Karpas-422 (cell line): ENCODE measurements at places on chromosomes 2 and 18. TPM values are rescaled to one million over a fixed set of nuclear protein-coding genes. Genes with fewer than 3 reads are reported as not detected.

DNA sequence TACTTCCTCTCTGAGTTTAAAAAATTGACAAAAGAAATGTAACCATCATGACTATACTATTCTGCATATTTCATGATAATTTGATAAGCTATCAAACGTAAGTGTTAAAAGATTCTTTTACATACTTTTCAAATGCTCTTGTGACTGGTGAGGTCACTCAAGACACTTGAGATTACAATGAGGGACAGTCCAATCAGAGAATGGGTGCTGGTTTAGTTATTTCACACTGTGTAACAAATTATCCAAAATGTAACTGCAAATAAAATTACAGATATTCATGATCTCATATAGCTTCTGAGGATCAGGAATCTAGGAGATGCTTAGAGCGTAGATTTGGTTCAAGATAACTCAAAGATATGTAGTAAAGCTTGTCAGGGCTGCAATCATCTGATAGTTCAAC lies 4.4 kb upstream of the GTF2A1L start:
- no peak overlapping the region for H3K27ac ChIP-seq
- H3K27me3 ChIP-seq, result no peaks in the 10 kb centered on the region
- no peaks in the 10 kb centered on the region for H3K4me1 ChIP-seq
- no peaks in the 10 kb centered on the region for H3K36me3 ChIP-seq

DNA sequence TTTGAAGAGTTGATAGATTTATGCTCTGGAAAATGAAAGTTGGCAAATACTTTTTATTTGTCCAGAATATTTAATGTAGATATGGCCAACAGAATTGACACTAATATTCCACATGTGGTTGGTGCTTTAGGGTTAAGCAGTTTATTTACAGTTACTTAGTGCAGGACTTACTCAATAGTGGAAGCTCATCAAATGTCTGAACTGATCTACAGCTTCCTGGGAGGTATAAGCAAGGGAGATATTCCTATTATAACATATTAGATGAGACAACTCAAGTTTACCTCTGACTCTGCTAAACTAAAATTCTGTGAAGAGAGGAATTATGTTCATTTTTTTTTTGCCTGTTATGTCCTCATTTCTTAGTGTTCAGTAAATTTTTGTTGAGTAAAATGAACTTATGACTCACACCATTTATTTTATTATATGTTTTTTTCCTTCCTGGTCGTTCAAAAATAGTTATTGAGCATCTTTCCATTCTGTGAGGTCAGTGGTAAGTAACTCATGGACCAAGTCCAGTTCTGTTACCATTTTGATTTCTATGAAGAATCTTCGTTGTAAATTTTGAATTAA lies 13.6 kb downstream of the ABI2 start:
- no peak overlapping the region for H3K27ac ChIP-seq
- H3K4me3 ChIP-seq, result no peak overlapping the region
- DNase-seq, result no peak
- H3K36me3 ChIP-seq, result peaks cover 15% of the 10 kb centered on the region; the same call in 1 of the 2 replicates
- H3K27me3 ChIP-seq, result no peaks in the 10 kb centered on the region
- peaks cover 15% of the 10 kb centered on the region; the same call in 1 of the 2 replicates for H3K4me1 ChIP-seq

DNA sequence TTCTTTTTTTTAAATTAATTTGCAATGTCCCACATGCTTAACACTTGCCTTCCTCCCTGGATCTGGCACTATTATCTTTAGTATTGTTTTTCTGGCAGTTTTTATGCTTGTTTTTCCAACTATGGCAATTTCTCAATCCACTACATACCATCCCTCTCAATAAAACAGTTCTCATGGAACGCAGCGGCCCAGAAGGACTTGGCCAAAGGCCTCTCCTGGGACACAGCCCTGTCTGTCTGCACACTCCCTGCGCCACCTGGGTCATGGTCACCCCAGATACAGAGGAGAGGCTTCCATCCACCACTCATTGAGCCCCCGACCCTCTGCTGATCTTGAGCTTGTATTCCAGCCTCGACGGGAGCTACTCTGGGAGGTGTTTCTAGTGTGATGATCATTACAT lies 91.2 kb downstream of the TWIST2 start:
- H3K4me1 ChIP-seq, result no peaks in the 10 kb centered on the region
- no peak overlapping the region for H3K4me3 ChIP-seq
- H3K27ac ChIP-seq, result no peak overlapping the region
- H3K36me3 ChIP-seq, result no peaks in the 10 kb centered on the region
- no peak for DNase-seq
- H3K27me3 ChIP-seq, result no peaks in the 10 kb centered on the region

DNA sequence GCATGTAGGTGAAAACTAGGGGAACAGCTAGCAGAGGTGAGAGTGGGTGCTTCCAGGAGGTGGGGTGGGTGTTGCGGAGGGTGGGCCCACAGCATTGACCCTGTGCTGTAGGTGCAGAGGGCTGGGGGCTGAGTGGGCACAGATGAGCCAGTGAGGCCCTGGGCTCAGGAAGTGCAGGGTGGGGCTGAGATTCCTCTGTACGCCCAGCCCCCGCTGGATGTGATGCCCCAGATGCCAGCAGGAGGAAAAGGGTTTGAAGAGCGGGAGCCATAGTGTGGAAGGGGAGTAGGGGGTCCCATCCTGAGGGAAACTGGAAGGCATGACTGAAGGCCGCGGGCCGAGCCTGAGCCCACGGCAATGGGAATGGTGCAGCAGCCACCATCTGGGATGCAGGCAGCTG lies 14.1 kb upstream of the OTOS start:
- H3K4me1 ChIP-seq, result no peaks in the 10 kb centered on the region
- DNase-seq, result no peak
- no peaks in the 10 kb centered on the region for H3K36me3 ChIP-seq

DNA sequence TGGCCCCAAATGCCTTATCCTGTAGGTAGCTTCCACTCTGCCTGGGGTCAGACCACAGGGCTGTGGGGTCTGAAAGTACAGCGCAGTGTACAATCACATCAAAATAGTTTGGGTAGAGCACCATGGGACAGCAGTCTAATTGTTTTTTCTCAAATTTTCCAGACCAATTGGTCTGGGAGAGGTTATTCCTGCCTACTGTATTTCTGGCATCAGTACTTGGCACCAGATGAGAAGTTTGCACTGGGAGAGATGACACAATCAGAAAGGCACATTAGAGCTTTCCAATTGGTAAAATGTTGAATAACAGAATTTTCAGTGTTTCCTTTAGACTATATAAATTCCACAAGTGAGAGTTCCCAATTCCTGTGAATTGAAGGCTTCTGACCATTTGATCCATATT lies 30.9 kb upstream of the LRRTM1 start:
- no peaks in the 10 kb centered on the region for H3K36me3 ChIP-seq
- H3K4me3 ChIP-seq, result no peak overlapping the region
- H3K27me3 ChIP-seq, result no peaks in the 10 kb centered on the region
- no peaks in the 10 kb centered on the region for H3K4me1 ChIP-seq
- no peak overlapping the region for H3K27ac ChIP-seq

GRCh38 chr2:232058063-232058877 lies 96.8 kb downstream of the DIS3L2 start:
- DNase-seq, result no peak
- no peak overlapping the region for H3K27ac ChIP-seq
- H3K27me3 ChIP-seq, result no peaks in the 10 kb centered on the region

GRCh38 chr2:141522048-141522447 lies 608.8 kb downstream of the LRP1B start:
- no peak overlapping the region for H3K27ac ChIP-seq
- no peak overlapping the region for H3K4me3 ChIP-seq
- DNase-seq, result no peak
- no peaks in the 10 kb centered on the region for H3K36me3 ChIP-seq

DNA sequence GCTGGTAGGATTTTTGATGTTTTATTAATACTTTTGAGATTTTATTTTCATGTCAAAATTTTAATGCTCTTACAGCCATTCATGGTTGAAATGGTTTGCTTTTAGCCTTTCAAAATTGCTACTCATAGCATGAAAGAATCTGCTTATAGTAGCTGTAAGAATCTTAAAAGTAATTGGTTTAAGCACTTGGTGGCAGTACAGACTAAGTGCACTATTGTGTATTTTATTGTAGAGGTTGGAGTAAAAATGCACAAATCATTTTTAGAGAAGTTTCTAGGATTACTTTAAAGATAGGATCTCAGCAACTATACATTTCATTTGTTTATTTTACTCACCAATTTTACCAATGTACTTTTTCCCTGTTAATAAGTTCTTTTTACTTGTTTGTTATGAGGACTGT lies 205.8 kb downstream of the SPAG16 start:
- H3K27ac ChIP-seq, result no peak overlapping the region
- no peak overlapping the region for H3K4me3 ChIP-seq
- H3K4me1 ChIP-seq, result no peaks in the 10 kb centered on the region
- H3K27me3 ChIP-seq, result no peaks in the 10 kb centered on the region
- no peak for DNase-seq

GRCh38 chr2:45736757-45737704 lies 85.6 kb downstream of the PRKCE start:
- DNase-seq, result no peak
- H3K27ac ChIP-seq, result peak overlapping the region; percentile 34; the same call in 1 of the 2 replicates
- peaks cover 82% of the 10 kb centered on the region for H3K4me1 ChIP-seq
- H3K27me3 ChIP-seq, result no peaks in the 10 kb centered on the region

DNA sequence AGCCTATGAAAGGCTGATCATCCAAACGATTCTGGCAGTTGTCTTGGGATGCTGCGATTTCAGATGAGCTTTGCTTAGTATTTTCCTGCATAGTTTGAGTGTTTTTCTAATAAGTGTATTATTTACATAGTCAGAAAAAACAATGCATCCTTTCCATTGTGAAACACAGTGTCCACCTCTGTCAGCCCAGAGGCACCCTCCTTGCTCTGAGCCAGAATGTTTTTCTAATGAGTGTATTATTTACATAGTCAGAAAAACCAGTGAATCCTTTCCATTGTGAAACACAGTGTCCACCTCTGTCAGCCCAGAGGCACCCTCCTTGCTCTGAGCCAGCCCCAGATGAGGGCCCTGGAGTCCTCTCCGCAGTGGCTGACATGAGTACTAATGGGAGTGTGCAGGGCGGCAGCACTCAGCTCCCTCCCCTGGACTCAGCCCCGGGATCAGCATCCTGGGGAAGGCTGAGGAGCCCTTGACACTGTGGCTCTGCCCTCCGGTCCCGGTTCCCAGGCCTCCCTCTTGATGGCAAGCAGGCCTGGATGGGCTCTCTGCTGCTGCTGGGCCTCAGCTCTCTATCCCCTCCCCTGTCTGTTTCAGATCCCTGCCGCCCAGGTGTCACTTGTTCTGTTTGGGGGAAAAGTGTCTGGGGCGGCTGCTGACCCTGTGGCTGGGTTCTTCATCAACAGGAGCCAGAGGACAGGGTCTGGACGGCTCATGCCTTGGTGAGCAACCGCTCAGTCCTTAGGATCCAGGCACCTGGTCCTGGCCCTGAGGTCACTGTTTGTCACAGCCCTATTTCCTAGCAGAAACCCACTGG lies 5.9 kb downstream of the MFSD2B start:
- no peak overlapping the region for H3K4me3 ChIP-seq
- no peaks in the 10 kb centered on the region for H3K36me3 ChIP-seq
- no peak overlapping the region for H3K27ac ChIP-seq

GRCh38 chr2:165877565-165878550 lies 75.7 kb downstream of the TTC21B start:
- peaks cover 9% of the 10 kb centered on the region for H3K4me1 ChIP-seq
- peaks cover 10% of the 10 kb centered on the region; the same call in 1 of the 2 replicates for H3K36me3 ChIP-seq
- H3K4me3 ChIP-seq, result no peak overlapping the region
- no peak overlapping the region for H3K27ac ChIP-seq
- no peak for DNase-seq

DNA sequence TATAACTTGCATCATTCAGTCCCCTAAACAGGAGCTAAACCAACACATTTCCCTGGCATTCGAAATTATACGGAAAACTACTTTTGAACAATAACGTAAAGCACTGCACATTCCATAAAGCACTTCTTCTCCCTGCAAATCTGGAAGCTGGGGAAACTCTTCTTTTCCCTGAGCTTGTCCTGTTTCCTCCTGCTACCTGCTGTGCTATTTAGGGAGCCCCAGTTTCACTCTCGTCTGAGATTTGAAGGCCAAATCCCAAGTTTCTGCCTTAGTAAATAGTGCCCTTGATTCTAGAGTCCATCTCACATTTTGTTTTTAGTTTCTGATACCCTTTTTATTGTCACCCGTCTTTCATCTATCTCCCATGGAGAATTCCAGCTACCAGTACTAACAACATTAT lies 67.7 kb upstream of the OSR1 start:
- no peak overlapping the region for H3K27ac ChIP-seq
- no peaks in the 10 kb centered on the region for H3K4me1 ChIP-seq
- no peaks in the 10 kb centered on the region for H3K36me3 ChIP-seq
- no peak overlapping the region for H3K4me3 ChIP-seq
- H3K27me3 ChIP-seq, result no peaks in the 10 kb centered on the region
- no peak for DNase-seq

DNA sequence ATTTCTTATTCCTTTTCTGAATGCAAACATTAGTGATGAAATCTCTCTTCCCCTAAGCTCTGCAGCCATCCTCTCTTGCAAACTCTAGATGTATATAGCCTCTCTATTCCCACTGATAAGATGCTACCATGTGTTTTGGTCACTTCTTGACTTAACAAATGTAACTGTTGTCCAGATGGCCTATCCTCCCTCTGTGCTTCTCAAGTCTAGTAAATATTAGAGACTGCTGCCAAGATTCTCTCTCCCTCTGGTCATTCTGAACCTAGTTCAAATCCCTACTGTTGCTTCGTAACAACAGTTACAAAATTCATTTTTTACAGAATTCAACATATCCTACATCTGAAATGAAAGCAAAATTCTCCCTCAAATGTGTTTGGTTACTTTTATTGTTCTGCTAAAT lies 156.6 kb downstream of the TXNL1 start:
- no peaks in the 10 kb centered on the region for H3K27me3 ChIP-seq
- DNase-seq, result no peak
- H3K36me3 ChIP-seq, result no peaks in the 10 kb centered on the region
- H3K4me3 ChIP-seq, result no peak overlapping the region
- no peaks in the 10 kb centered on the region for H3K4me1 ChIP-seq

DNA sequence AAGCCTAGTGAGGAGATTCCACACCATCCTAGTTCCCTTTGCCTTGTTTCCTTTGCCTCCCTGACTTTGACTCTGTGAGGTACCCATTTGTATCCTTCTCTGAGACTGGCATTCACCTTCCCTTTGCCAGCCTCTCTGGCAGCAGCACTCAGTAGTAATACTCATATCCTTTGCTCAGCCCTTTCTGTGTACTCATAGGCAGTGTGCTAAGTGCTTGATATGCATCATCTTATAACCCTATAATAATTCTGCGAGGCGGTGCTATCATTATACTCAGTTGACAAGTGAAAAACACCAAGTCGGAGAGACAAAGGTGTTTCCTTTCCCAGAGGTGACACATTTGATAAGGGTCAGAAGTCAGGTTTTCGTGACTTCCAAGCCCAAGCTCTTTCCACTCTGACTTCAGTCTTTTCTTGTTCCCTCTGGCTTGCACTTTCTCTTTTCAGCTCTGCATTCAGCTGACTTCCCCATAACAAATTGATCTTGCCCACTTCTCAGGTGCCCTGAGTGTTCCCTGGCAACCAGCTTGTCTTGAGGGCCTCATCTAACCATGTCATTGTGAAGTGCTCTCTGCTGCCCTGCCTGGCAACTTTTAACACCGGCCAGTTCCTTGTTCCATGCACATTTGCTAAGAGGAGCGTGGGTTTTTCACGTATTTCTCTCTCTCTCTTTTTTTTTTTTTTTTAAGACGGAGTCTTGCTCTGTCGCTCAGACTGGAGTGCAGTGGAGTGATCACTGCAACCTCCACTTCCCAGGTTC lies 94.5 kb upstream of the UPP2 start:
- no peaks in the 10 kb centered on the region for H3K36me3 ChIP-seq
- no peak overlapping the region for H3K4me3 ChIP-seq
- H3K27ac ChIP-seq, result no peak overlapping the region
- no peaks in the 10 kb centered on the region for H3K27me3 ChIP-seq

GRCh38 chr2:1937066-1937465 lies 192.8 kb upstream of the PXDN start:
- no peaks in the 10 kb centered on the region for H3K27me3 ChIP-seq
- H3K4me3 ChIP-seq, result no peak overlapping the region
- H3K36me3 ChIP-seq, result no peaks in the 10 kb centered on the region
- DNase-seq, result no peak

Gene OR6B2
- total RNA-seq, result not detected in 2 replicates

Gene TMEM17
- 0.86 TPM in 1 of 2 replicates, not detected in the other for total RNA-seq

Gene TXNDC2
- total RNA-seq, result not detected in 2 replicates

Gene PARD6G
- total RNA-seq, result not detected in 2 replicates

Gene IL36G
- total RNA-seq, result not detected in 2 replicates

Gene NCKAP1
- total RNA-seq, result not detected in 2 replicates
